ENCODE measurements at places on chromosomes 11 and 22.

- no peak for DNase-seq
Measured at GRCh38 chr11:103953797-103954486, 82.5 kb upstream of the DDI1 start.

- DNase-seq = peak; percentile 67
Measured at GRCh38 chr11:67640021-67640757, 626 bp upstream of the TBX10 start.

DNA sequence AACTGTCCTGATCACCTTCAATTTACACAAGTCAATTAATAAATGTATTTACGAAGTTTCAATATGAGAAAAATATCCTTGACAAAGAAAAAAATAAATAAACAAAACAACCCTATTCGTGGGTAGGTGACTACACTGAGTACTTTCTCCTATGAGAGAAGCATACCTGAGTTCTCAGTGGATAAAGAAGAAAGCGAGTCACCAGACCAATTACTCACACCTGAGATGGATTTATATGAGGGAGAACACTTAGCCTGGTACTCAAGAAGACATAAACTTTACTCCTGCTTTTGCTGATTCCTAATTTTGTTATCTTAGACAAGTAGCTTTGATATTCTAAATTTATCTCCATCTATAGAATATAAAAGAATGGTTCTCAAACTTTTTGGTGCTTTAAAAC, 735.2 kb upstream of the ANO3 start:
- no peak for DNase-seq

GRCh38 chr11:112421879-112422278, 161.2 kb upstream of the PLET1 start:
- no peak for DNase-seq

- no peak for DNase-seq
Measured at GRCh38 chr11:125313271-125314219, 149.0 kb downstream of the PKNOX2 start.

DNA sequence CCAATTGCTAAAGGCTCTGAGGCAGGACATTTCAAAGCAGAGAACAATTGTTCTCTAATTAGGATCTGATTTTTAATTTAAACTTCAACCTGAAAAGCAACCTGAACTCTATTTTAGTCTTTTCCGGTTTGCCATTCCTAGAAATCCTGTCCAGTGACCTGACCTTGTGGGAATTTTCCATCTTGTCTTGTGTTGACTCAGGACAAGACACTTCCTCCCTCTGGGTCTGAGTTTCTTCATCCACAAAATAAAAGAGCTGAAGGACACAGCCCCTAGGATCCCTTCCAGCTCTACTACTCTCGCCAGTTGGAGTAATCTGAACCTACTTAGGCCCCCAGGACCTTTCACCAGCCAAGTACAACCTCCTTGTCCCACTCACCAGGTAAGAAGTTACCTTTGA, 66.5 kb upstream of the POU2AF1 start:
- DNase-seq = no peak

GRCh38 chr11:101707477-101707876, 123.7 kb upstream of the TRPC6 start:
- DNase-seq = no peak

DNA sequence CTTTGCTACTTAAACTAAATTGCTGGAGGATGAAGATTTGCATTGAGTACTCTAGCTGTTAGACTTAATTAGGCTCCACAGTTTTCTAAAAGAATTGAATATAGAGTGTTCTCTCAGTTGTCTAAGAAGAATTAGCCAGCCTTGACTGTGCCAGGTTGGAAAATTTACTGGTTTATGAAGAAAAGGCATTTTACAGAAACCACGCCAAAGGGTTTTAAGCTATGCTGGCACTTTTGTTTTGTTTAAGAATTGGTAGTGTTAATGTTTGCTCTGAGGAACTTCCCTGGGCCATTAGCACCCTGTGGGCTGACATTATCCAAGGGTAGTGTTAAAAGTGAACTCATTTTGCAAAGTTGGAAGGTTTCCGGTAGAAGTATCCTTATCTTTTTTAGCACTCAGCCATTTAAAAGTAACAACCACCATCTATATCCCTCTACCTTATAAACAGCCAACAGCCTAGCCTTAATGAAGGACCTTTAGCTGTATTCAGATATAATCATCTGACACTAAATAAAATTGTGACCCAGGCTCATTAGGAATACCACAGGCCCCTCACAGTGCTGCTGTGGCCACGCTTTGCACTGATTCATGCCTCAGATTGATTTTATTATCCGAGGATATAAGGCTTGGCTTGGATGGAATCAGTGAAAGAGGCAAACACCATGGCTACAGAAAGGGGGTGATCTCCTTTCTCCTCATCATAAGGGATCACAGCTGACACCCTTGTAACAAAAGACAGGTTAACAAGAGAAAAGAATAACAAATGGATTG, 158.9 kb downstream of the NCAM1 start:
- DNase-seq = no peak

DNA sequence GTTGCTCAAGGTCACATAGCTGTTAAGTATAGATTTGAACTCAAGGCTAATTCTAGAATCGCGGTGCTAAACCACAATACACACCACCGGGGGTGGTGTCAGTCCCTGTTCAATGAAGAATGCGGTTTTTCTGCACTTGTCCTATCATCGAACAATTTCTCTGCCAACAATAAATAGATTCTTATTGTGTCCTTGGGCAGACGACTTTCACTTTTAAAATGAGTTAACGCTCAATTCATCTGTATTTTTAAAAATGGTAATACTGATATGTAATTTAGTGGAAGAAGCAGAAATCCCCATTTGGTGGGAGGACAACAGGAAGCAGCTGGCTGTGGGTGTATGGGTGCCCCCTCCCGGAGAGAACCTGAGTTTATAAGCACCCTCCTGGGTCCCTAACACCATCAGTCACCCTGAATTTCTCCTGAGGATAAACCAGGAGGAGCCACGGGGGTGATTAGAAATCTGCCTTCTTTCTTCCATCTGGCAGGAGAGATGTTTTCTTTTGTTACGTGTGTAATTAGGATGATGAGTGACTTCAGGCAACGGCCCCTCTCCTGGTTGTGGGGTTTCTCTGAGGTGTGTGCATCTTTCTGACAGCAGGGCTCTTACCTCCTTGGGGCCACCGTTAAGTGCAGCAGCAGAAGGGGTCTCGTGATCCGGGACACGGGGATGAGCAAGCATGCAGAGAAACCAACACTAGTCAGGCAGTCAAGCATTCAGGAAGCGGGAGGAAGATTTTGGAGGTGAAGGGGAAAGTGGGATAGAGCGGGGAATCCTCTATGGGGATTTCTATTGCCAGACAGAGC, 87.7 kb downstream of the GRAMD1B start:
- DNase-seq = no peak

Data from left cardiac atrium (tissue), 4 donors.